ENCODE measurements at places on chromosomes 2 and 18. TPM values are rescaled to one million over a fixed set of nuclear protein-coding genes. Genes with fewer than 3 reads are reported as not detected.
A peak's percentile ranks its signal among the peaks of the same experiment; 100 is the strongest.

Gene KYNU
- 2.9 TPM for total RNA-seq

GRCh38 chr2:69026691-69027459 lies 13.9 kb downstream of the ANTXR1 start:
- DNase-seq = peak; percentile 36

DNA sequence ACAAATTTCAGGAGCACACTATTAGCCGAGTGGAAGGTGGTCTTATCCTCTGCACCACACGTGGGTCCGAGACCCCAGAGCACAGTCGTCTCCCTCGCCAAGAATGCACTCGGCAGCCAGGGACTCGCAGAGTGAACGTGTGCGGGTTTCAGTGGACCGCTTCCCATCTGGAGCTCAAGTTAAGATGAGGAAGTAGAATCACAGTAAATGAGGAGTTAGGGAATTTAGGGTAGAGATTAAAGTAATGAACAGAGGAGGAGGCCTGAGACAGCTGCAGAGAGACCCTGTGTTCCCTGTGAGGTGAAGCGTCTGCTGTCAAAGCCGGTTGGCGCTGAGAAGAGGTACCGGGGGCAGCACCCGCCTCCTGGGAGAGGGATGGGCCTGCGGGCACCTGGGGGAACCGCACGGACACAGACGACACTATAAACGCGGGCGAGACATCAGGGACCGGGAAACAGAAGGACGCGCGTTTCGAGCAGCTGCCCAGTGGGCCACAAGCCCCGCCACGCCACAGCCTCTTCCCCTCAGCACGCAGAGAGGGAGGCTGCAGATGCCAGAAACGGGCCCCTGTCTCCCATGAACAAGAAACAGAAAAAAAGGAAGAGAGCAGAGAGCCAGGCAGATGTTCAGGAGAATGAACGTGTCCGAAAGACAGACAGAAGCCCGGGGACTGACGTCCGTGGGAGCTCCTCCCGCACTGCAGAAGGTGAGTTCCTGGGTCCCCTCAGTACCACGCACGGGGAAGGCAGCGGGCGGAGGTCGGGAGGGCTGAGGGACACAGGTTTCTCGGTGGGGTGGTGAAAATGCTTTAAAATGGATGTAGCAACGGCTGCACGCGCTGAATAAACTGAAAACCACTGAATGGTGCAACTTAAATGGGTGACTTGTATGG lies 5.4 kb upstream of the KCNG2 start:
- no peak for DNase-seq

DNA sequence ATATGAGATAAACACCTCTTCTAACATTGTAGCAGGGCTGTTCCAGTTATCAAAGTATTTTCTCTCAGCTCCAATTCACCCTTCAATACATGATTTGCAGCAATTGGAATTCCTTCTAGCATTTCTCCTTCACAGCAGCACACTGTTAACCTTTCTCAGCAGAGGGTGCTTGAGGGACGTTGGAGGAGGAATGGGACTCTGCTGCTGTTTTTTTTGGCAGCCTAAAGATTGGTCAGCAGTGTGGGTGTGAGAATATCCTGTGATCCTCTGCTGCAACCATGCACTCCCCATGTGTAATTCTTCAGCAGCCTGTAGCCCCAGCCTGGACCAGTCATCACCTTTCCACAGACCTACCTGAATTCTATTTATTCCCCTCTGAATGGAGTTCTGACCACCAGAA lies 1708.9 kb upstream of the CELF4 start:
- DNase-seq = peak; percentile 45

DNA sequence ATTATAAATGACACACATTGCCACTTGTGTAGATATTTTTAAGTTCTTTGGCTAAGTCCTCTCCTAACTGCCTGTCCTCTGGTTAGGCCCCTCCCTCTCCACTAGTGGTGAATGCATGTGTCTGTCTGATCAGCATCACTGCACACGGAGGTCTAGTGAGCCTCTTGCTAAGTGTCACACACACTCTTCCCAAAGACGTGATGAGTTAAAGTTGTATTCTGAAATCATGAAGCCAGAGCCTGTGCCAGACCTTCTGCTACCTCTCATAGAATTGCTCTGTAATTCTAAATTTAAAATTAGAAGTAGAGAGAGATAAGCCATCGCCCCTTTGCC lies 41.3 kb downstream of the RALB start:
- DNase-seq = no peak

GRCh38 chr18:10304853-10305252 lies 149.6 kb upstream of the APCDD1 start:
- peak; percentile 79 for DNase-seq

GRCh38 chr2:27667446-27667845 lies 3.8 kb downstream of the SLC4A1AP start:
- DNase-seq = no peak

GRCh38 chr2:111946294-111947114 lies 48.1 kb downstream of the MERTK start:
- peak; percentile 97 for DNase-seq

DNA sequence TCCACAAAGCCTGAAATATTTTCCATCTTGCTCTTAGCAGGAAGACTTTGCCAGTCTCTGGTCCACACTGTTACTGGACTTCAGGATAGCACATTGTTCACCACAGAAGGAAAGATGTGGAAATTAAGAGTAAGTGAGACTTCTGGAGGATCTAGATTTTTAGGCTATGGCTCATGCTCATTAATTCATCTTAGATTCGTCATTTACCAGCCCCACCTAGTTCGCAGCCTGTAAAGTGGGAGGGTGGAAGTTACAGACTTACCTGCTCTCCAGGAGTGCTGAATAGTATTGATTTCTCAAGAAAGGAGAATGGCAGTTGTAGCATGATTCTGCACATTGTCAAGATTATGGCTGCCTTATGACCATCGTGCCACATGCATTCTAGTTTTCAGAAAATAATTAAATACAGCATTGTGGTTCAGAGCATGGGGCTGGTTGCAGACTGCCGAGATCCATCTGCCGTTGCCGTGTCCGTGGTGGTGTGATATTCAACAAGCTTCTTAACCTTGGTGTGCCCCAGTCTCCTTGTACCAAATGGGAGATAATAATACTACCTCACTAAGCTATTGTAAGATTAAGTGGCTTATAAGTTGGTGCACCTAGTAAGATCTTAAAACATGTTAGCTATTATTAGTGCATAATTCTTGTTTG lies 56.8 kb downstream of the RNF144A start:
- no peak for DNase-seq

GRCh38 chr2:60992985-60993392 lies 24.5 kb upstream of the PEX13 start:
- DNase-seq = no peak

DNA sequence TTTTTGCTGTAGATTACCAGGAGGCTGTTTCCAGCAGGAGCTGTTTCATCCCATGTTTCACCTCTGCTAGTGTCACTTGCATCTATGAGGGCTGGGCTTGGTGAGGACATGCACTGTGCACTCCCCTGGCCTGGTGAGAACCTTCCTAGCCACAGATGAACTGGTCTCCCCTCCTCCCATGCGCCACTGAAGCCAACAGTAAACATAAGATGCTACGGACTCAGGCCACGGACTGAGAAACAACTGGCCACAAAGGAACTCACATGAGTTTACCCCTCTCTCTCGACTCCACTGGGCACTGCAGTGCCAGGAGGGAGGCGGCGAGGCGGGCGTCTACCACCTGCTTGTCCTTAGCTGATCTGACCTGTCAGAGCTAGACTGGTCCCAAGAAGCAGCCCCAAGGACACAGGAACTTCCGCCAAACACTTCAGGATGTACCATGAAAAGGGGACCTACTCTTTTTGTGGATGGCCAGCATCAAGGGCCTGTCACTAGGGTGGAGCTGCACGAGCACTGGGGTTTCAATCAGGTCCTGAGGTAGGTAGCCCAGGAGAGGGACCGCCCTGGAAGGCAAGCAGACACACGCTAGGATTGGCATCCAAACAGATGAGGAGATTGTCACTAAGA lies 22.8 kb upstream of the HES6 start:
- no peak for DNase-seq

Gene RAB31
- 28.9 TPM for total RNA-seq
